ENCODE measurements at places on chromosomes 7 and 10.

DNA sequence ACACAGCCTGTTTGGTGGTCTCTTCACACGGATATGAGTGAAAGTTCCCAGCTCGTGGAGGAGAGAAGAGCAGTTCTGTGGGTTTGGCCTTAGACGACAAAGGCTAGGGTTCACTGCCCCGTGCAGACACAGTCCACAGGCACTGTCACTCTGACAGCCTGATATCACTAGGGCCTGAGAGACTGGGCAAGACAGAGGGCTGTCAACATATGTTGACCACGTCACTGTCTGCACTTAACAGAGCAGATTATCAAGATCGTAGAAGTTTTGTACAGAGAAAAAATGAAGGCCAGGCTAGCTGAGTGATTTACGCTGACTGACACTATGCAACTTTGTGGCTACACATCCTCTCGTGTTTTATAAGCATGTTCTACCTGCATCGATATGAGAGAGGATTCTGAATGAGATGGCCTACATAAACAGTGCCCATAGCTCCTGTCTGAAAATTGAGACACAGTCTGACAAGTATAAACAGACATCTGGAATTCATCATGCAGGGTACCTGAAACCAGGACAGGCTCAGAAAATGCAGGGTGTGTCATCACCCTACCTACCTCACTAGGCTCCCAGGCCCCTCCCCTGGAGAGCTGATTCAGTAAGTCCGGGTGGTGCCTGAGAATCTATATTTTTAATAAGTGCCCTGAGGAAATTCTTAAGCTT is 120.0 kb downstream of the SGMS1 start:
- H3K27ac ChIP-seq: no peak overlapping the region
- DNase-seq: no peak
- H3K4me3 ChIP-seq: no peak overlapping the region

DNA sequence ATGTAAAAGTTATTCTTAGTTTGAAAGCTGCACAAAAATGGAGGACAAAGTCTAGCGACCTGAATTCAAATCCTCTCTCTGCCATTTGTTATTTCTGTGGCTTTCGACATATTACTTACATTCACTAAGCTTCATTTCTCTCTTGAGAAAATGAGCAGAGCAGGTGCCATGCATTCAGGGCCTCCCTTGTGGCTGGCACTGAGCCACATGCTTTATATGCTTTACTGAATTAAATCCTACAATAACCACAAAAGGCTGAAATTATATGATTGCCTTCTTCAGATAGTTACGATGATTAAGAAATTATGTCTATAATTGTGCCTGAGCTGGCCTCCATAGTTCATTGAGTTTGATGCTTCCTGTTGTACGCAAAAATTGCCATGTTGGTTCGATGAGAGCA is 98.7 kb downstream of the NPSR1 start:
- no peaks in the 10 kb centered on the region for H3K27me3 ChIP-seq
- H3K4me1 ChIP-seq: no peaks in the 10 kb centered on the region
- no peaks in the 10 kb centered on the region for H3K36me3 ChIP-seq
- H3K4me3 ChIP-seq: no peak overlapping the region
- no peak overlapping the region for H3K27ac ChIP-seq
- DNase-seq: no peak

GRCh38 chr10:22218448-22218847 is 633 bp upstream of the EBLN1 start:
- H3K27ac ChIP-seq: no peak overlapping the region
- H3K36me3 ChIP-seq: no peaks in the 10 kb centered on the region
- no peak for DNase-seq
- H3K27me3 ChIP-seq: no peaks in the 10 kb centered on the region
- no peaks in the 10 kb centered on the region for H3K4me1 ChIP-seq

- no peak overlapping the region for H3K4me3 ChIP-seq
- H3K27ac ChIP-seq: no peak overlapping the region
- H3K4me1 ChIP-seq: no peaks in the 10 kb centered on the region
Observed at GRCh38 chr10:9239298-9239697, 1184.8 kb downstream of the GATA3 start.

DNA sequence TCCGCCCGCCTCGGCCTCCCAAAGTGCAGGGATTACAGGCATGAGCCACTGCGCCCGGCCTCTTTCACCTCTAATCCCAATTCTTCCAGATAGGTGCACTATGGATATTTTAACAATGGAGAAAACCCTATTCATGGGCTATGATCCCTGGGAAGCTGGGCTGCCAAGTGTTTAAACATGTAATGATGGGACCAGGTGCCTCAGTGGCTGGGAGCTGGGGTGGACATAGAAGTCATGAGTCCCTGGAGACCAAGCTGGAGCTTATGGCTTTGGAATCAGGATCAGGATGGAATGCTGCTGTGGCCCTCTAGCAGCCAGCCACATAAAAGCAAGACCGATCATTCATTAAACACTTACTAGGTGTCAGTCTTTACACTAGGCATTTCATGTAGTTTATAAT is 41.8 kb upstream of the IGFBP3 start:
- no peaks in the 10 kb centered on the region for H3K27me3 ChIP-seq
- no peaks in the 10 kb centered on the region for H3K36me3 ChIP-seq
- no peak overlapping the region for H3K27ac ChIP-seq
- H3K4me1 ChIP-seq: no peaks in the 10 kb centered on the region
- no peak for DNase-seq

DNA sequence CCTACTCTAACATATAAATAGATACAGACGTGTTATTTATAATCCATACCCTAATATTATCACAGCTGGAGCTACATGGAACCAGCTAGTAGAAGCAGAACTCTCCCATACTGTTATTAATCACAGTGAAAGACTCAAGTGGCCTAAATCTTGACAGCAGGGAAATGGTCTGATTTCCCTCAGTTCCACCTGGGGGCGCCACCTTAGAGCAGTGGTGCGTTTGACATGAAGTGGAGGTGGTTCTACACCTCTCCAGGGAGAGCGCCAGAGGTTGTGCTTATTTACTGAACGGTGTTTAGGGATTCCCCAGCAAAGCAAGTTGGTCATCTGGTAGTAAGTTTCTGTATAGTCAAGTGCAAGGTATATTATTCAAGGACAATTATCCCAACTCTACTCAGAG is 17.6 kb downstream of the DNTT start:
- H3K27me3 ChIP-seq: no peaks in the 10 kb centered on the region
- no peak for DNase-seq
- no peaks in the 10 kb centered on the region for H3K36me3 ChIP-seq
- no peaks in the 10 kb centered on the region for H3K4me1 ChIP-seq
- no peak overlapping the region for H3K27ac ChIP-seq

GRCh38 chr10:62619413-62619738 is 185.1 kb upstream of the ADO start:
- H3K27ac ChIP-seq: no peak overlapping the region
- H3K36me3 ChIP-seq: no peaks in the 10 kb centered on the region
- DNase-seq: no peak
- H3K4me3 ChIP-seq: no peak overlapping the region

DNA sequence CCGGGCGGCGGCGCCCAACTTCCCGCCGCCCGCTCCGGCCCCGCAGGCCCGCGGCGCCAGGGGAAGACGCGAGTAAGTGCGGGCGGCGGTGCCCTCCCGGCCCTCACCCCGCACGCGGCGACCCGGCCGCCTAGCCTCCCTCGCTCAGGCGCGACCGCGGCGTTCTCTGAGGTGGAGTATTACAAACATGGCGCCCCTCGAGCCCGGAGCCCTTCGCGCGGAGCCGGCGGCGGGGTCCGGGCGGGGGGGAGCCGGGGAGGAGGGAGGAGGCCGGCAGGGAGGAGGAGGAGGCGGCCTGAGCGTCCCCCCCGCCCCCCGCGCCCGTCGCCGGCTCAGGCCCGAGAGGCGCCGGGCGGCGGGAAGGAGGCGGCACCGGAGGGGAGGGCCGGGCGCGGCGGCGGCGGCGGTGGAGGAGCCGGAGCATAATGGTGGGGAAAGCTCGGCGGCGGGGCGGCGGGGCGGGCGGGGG is at the start of gene ZMYND11:
Gene ZMYND11 (plus strand): TSS at position 324 of the 469 bp plus-strand sequence. CDS start 44,558 bp downstream, outside the sequence.
- peak; percentile 85 for DNase-seq
- H3K27me3 ChIP-seq: no peaks in the 10 kb centered on the region
- peak within 1 kb of the TSS; percentile 83 for H3K4me3 ChIP-seq
- no peaks in the 10 kb centered on the region for H3K36me3 ChIP-seq

- H3K27me3 ChIP-seq: no peaks in the 10 kb centered on the region
- no peak overlapping the region for H3K4me3 ChIP-seq
- no peak overlapping the region for H3K27ac ChIP-seq
- H3K36me3 ChIP-seq: no peaks in the 10 kb centered on the region
- no peaks in the 10 kb centered on the region for H3K4me1 ChIP-seq
Observed at GRCh38 chr7:154546946-154547587, 455.9 kb downstream of the PAXIP1 start.

GRCh38 chr7:134364619-134365037 is 47.9 kb upstream of the SLC35B4 start:
- H3K27ac ChIP-seq: no peak overlapping the region
- H3K36me3 ChIP-seq: no peaks in the 10 kb centered on the region
- no peaks in the 10 kb centered on the region for H3K4me1 ChIP-seq
- DNase-seq: no peak

- no peak overlapping the region for H3K4me3 ChIP-seq
- H3K27ac ChIP-seq: no peak overlapping the region
- no peak for DNase-seq
- no peaks in the 10 kb centered on the region for H3K4me1 ChIP-seq
- no peaks in the 10 kb centered on the region for H3K36me3 ChIP-seq
Observed at GRCh38 chr10:127890832-127891334, 1.9 kb downstream of the CLRN3 start.

All from CD4-positive, alpha-beta T cell (primary cell).